NCI-H146 (cell line): ENCODE measurements at places on chromosomes 1 and 21.

- no peak for DNase-seq
Measured at GRCh38 chr1:86646256-86646655, 58.1 kb upstream of the SH3GLB1 start.

DNA sequence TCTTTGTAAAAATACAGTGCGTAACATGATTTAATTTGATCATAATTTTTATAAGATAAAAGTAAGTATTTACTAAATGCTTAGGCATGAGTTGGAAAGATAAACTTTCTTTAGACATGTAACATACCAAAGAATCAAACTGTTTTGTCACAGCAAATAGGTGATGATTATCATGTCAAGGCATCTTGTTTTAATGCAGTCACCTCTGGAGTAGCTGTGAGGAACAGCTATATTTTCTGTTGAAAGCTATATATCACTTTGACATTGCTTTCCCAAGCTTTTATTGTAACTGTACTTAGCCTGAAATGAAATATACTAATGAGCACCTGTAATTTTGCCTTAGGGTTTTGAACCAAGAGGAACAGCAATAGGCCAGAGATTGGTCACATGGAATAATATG, 151.9 kb downstream of the TLR5 start:
- DNase-seq: no peak

DNA sequence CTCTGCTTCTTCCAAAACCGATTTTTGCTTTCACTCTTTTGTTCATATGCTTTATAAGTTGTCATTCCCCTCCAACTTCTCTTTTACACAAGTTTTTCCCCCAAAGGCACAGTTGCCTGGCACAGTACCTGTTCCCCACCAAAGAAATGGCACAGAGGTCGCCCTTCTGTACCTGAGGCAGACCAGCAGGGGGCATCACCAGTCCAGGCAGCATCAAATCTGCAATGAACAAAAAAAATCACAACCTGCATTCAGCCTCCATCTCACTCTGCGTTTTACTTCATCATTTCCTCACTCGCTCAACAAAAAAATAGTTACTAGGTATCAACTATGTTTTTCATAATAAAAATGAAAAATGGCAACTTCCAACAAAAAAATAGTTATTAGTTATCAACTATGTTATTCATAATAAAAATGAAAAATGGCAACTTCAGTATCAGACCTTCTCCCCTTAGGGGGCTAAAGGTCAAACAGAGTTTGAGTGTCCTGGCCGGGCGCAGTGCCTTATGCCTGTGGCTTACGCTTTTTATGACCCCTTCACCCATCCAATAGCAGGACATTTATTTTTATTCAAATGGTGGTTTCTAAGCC, 4.1 kb downstream of the EIF2D start:
- DNase-seq: peak; percentile 32

- DNase-seq: no peak
Measured at GRCh38 chr21:45582128-45582527, 39.9 kb upstream of the SLC19A1 start.

DNA sequence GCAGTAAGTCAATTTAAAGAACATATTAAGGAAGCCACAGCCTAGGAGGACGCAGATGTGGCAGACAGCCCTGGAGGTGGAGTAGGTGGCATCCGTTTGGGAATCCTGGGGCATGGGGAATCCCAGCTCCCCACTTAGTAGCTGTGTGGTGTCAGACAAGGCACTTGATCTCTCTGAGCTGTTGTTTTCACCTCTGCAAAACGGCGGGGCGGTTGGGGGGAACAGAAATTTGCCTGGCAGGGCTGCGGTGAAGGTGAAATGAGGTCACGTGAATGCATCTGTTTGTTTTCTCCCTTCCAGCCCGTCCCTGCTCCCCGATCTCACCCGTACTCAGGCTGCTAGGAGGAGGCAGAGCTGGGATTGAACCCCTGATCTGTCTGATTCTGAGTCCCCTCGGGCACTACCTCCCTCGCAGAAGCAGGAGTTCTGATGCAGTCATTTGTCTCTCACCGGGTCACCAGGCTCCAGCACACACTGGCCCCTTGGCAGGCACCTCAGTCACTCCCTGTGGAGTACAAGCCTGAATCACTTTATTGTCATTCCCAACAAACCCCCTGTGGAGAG, 2.2 kb upstream of the LAPTM5 start:
- DNase-seq: no peak
